Brain microvascular endothelial cell (primary cell): ENCODE measurements at places on chromosomes 3 and 15.

DNA sequence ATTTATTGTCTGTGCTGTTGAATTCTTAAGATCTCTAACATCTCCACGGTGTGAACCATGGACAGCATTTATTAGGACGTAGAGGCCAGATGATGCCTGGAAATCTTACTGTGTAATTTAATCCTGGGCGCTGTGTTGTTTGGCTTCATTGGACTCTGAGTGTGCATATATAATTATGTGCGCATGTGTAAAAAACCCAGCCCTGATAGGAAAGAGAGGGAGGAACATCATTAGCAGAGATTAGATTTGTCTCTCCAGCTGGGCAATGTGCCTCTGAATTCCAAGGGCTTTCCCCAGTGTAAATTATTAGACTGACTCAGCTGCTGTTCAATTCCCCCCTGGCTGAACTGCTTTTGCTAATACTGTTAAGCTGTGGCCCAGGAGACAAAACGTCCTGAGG is 39.6 kb downstream of the MAP3K13 start:
- DNase-seq = no peak

DNA sequence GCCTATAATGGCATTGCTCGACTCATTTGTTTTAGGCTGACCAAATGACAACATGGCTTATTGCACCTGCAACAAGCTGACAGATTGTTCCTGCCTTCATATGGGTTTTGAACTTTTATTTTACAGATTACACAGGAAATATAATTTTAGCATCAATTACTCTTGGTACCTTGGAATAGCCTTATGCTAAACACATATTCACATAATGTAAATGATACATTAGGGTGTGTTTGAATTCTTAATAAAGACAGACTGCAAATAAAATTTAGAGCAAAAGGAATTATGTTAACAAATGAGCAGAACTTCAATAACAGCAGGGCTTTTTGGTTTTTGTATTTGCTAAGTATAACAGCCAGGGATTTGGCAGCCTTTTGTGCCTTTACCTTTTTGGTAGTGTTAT is 51.9 kb upstream of the TMC3 start:
- no peak for DNase-seq

DNA sequence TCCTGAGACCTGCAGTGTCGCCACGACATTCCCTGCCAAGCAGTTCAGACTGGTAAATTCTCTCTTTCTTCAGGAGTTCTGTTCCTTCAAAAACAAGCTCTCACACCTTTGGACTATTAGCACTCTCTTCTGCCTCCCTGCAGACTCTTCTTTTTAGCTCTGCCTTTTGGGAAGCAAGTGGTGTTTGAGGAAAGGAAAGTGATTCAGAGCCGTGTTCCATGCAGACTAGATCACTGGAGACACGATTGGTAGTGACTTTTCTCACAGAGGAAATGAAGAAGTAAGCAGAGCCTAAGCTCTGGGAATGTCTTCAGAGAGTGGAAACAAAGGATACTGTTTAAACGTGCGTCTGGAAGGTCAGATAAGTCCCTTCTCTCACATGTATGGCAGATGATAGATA is 270.6 kb upstream of the TPRG1 start:
- peak; percentile 32 for DNase-seq

GRCh38 chr3:25783661-25784512 is 644 bp upstream of the NGLY1 start:
- peak; percentile 32 for DNase-seq

GRCh38 chr3:69590111-69590510 is 149.2 kb upstream of the MITF start:
- no peak for DNase-seq

- no peak for DNase-seq
Measured at GRCh38 chr15:45458746-45459403, 63.7 kb downstream of the SLC30A4 start.

DNA sequence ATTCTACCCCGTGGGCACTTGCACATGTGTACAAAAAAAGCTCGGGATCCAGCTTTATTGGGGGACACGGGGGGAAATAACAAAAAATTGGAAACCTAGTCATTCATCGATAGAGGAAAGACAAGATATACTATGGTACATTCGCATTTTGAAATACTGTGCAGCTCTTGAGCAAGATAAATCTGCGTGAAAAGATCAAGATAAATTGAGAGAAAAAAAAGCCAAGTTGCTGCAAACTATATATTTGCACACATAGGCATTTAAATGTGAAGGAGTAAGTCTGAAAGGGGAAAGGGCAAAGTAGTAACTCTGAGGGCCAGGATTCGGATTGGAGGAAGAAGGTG is 620 bp upstream of the UBR1 start:
- no peak for DNase-seq

GRCh38 chr3:134373271-134374104 is 759 bp downstream of the AMOTL2 start:
- peak; percentile 87 for DNase-seq

GRCh38 chr3:40623567-40623966 is 98.8 kb downstream of the ZNF621 start:
- peak; percentile 2 for DNase-seq

DNA sequence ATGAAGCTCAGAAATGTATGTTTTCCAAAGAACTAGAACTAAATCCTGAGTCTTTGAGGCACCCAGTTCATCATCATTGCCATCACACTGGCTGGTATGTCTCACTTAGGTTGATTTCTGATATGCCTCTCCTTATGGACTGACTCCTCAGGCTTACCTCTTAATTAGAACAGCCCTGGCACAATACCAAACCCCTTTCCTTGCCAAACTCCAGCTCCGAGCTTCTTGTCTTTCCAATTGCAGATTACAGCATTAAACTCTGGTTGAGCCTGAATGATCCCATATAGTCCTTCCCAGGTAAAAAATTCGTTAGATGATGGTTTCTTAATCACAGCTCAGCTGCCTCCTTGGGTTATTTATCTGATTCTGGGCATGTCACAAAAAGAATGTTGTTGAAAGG is 66.3 kb downstream of the RTP4 start:
- no peak for DNase-seq

GRCh38 chr3:88267847-88268246 is 118.1 kb downstream of the C3orf38 start:
- DNase-seq = no peak

GRCh38 chr3:115571413-115571812 is 51.9 kb upstream of the GAP43 start:
- no peak for DNase-seq

DNA sequence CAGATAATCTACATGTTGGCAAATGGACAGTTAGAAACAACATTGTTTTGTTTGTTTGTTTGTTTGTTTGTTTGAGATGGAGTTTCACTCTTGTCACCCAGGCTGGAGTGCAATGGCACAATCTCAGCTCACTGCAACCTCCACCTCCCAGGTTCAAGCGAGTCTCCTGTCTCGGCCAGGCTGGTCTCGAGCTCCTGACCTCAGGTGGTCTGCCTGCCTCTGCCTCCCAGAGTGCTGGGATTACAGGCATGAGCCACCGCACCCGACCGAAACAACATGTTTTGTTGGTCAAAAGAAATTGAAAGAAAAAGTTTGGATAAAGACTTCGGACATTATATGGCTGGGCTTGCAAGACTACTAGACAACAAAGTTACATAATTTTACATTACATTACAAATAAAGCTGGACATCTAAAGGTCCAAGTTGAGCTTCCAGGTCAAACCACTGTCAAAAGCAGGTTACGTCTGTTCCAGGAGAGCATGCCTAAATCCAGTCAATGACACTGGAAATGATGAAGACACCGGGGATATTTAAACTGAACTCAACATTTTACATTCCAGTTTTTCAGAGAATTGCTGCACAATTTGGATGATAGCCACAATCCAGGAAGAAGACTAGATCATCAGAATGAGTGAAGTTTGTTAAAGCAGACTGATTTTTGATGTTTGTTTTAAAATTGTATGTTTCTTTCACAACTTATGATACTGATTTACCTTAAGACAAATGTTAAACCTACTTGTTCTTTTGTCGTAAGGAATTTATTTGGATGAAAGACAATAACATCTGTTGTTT is 18.6 kb downstream of the SERP1 start:
- no peak for DNase-seq

- DNase-seq = no peak
Measured at GRCh38 chr3:176840641-176841286, 356.5 kb downstream of the TBL1XR1 start.

GRCh38 chr15:82621970-82622369 is 25.2 kb downstream of the CPEB1 start:
- no peak for DNase-seq

- peak; percentile 58 for DNase-seq
Measured at GRCh38 chr15:83559310-83559966, 94.5 kb upstream of the ADAMTSL3 start.

GRCh38 chr3:38067508-38068233 is 28.7 kb downstream of the DLEC1 start:
- DNase-seq = no peak

GRCh38 chr3:136070953-136071949 is 105.7 kb downstream of the PPP2R3A start:
- DNase-seq = peak; percentile 18

GRCh38 chr15:80259942-80260510 is 8.0 kb upstream of the CTXND1 start:
- DNase-seq = no peak

GRCh38 chr15:88664151-88664778 is 25.4 kb downstream of the ISG20 start:
- no peak for DNase-seq

DNA sequence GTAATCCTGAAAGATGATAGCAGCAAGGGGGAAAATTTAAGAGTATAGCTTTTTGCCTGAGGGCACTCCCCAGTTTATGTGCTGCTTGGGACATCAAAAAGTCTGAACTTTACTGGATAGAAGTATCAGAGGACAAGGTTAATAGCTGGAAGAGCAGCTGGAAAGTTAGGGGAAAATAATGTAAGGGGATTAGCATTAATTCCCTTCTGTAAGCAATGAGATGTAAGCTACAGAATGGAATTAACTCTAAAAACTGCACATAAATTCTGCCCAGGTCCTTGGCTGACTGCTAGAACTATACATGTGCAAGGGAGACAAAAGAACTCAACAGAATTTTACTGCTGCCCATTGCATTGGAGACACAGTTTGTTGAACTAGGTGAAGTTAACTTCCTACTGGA is 55.6 kb downstream of the ATP11B start:
- DNase-seq = no peak

DNA sequence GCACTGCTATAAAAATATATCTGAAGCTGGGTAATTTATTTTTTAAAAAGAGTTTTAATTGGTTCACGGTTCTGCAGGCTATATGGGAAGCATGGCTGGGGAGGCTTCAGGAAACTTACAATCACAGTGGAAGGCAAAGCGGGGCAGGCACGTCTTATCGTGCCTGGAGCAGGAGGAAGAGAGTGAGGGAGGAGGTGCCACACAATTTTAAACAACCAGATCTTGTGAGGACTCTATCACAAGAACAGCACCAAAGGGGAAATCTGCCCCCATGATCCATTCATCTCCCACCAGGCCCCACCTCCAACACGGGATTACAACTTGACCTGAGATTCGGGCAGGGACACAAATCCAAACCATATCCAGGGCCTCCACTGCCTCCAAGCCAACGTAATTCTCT is 75.0 kb downstream of the MCF2L2 start:
- DNase-seq = no peak

DNA sequence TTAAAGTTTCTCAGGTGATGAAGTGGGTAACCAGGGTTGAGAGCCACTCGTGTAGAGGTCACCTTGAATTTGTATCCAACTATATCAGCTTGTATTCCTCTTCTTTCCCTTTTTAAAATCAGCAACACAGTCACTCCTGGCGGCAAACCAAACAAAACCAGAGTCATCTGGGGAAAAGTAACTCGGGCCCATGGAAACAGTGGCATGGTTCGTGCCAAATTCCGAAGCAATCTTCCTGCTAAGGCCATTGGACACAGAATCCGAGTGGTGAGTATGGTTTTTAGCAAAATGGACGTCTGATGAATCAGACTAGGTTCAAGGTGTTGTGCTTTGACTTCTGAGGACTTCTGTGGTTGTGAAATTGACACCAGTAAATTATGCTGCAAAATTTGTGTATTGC is 3.9 kb downstream of the RPL35A start:
- DNase-seq = no peak

GRCh38 chr3:112474796-112475195 is 24.5 kb downstream of the BTLA start:
- no peak for DNase-seq

- no peak for DNase-seq
Measured at GRCh38 chr3:155646128-155646527, 98.7 kb downstream of the PLCH1 start.

GRCh38 chr3:105944276-105944675 is 75.5 kb upstream of the CBLB start:
- peak; percentile 16 for DNase-seq

GRCh38 chr15:37931868-37932267 is 2.6 kb upstream of the TMCO5A start:
- DNase-seq = peak; percentile 9

- DNase-seq = no peak
Measured at GRCh38 chr3:32106929-32107362, 526 bp downstream of the GPD1L start.

DNA sequence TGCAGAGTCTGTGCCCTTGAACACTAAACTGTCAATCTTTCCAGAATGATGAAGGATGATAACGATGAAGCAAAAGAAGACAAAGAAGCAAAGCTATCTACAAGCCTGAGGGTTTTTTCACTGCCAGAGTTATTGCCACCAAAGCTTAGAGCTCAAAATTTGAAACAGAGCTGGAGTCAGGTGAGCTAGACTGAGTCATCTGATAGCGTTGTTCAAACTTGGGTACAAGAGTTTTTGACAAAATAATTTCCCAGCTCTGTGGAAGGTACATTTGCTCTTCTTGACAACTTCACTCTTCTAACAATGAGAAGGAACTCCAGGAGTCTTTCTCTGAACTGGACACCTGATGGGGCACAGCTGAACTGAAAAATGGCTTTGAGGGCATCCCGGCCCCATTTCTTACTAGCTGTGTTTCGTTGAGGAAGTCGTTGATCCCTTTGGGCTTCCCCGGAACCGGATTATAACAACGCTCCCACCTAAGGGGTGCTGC is 715 bp downstream of the MCCC1 start:
- DNase-seq = no peak

DNA sequence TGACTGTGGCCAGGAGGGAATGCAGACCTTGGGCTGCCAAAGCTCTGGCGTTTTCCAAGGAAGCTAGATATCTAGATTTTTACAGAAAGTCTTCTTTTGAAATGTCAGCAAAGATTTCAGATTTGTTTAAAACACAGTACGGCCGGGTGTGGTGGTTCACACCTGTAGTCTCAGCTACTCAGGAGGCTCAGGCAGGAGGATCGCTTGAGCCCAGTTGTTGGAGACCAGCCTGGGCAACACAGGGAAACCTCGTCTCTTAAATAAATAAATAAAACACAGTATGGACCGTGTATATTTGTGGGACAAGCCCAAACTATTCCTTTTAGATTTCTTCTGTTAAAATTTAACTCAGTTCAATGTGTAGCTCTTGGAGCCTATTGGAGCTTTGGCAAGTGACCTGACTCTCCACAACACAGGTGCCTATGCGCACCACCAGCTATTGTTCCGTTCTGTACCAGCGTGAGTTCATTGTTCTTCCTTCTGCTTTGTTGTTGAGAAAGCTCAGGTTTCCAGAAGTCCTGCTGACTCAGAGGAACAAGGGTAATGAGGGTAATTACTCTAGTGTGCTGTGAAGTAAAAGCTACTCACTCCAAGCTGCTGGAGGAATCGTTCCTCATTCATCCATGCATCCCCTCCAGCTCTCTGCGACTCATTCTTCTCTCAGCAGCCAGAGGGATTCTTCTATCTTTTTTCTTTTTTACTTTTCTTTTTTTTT is 73.1 kb upstream of the SLC6A6 start:
- DNase-seq = no peak
